ENCODE measurements at places on chromosomes 4 and X.

DNA sequence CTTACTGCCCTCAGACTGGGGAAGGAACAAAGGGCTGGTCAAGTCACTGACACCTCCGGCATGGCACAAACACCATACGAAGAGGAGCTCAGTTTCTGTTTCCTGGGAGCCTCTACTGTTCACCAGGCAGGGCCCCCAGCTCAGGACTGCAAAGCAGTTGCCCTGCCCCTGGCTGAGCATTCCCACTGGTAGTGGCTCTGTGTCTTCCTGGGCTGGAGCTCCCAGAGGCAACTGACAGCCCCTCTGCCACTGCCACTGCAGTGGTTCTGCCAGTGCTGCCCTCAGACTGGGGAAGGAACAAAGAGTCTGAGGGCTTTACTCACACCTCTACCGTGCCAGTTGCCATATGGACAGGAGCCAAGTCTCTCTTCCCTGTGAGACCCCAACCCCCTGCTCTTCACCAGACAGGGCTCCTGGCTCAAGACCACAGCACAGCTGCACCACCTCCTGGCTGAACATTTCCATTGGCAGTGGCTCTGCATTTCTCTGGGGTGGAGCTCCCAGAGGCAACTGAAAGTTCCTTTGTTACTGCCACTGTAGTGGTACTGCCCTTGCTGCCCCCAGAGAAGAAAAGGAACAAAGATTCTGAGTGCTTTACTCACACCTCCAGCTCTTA is 67.9 kb downstream of the SMARCA5 start:
- DNase-seq: no peak

GRCh38 chrX:132748268-132748667 is 210.2 kb downstream of the HS6ST2 start:
- no peak for DNase-seq

DNA sequence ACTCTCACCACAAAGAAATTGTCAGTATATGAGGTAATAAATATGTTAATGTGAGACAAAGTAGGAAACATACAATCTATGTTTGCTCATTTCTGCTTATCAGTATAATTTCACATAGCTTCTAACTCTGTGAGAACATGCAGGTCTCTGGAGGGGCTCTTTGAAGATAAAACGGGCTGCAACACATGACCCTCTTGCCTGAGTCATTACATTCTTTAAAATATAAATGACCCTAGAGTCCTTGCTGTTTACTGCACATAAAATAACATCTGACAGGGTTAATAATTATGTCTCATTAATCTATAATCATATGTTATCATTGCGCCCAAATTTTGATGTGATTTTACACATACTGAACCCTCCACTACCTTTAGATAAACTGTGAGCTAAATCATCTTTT is 681.5 kb downstream of the ARAP2 start:
- DNase-seq: no peak

DNA sequence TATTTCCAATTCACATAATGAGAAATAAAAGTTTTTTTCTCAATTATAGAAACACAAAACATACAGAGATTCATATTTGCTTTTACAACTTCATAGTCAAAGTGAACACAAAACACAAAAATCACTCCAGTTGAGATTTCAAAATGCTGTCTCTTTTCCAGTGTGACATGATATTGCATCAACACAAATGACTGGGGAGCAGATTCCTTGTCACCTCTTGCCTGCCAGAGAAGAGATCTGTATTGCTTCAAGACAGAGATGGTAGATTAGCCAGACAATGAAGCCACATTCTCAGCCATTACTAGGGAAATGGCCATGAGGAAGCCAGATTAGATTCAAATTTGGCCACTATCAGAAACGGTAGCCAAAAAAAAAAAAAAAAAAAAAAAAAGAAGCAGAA is 2313.1 kb upstream of the AGA start:
- DNase-seq: no peak

- peak; percentile 41 for DNase-seq
Observed at GRCh38 chrX:51892921-51893745, at the start of gene MAGED1. TSS of gene MAGED1 (plus strand) at chrX:51893623. CDS start at chrX:51894305, 682 bp downstream.

GRCh38 chrX:68354879-68355628 is 78.2 kb downstream of the OPHN1 start:
- no peak for DNase-seq

DNA sequence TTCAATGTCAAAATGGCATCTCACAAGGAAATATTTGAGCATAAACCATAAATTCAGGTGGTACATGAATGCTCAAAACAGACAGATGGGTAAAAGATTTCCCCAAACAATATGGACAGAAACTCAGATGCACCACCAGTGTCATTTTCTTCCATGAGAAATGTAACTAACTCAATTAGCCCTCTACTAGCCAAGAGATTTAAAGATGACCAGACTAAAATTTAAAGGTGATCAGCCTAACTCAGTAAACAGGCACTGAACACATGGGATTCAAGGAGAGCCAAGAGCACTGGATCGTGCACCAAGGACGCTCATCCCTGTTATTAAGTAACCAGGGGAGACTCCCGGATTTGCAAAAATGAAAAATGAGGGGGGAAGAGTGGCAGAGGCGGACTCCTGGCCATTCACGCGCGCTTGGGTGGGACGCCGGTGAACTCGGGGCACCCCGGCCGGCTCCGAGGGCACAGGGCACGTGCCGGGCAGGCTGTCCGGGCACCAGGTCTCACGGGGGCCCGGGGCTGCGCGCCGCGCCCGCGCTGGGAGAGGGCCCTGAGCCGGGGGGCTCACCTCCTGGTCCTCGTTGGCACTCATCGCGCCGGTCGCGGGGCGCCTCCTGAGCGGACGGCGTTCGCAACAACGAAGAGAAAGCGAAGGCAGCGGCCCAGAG is 490 bp downstream of the RWDD4 start:
- DNase-seq: no peak

DNA sequence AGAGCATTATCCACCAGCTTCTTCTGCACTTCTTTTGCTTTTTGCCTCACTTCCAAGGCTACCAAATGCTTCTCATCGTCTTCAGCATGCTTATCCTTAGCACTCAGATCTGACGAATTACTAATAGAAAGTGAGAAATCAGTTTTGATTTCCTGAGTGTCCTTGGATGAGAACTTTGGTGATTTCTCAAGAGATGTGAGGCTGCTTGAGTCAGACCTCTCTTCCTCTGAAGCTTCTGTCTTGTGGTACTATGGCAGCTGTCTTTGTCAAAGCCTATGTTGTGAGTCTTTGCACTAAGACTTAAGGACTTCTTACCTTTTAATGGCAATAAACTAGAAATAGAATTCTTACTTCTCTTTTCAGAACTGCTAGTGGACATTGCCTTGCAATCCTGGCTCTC is 169.9 kb downstream of the CPE start:
- DNase-seq: no peak

DNA sequence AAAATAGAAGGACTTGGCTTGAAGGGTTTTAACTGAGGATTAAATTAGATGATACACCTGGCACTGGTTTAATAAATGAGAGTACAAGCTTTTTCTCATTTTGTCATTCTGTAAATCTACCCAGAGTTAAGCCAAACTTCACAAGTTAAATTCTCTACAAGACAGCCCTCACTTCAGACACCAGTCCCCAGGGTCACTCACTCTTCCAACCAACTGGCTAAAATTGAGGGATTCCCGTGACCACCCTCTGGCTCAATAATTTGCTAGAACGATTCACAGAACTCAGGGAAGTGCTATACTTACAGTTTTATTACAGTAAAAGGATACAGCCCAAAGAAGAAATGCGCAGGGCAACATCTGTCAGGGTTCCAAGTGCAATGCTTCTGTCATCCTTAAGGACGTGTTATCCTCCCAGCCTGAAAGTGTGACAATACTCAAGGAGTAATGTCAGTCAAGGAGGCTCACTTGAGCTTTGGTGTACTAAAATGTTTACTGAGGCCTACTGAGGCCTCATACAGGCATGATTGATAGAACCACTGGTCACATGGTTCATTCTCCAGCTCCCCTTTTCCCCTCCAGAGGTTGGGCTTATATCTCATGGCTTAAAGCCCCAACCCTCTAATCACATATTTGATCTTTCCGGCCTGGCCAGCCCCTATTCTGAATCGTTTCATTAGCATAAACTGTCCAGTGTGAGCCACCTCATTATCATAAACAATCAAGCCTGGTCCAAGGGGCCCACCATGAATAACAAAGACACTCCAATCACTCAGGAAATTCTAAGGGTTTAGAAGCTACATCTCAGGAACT is 9.6 kb upstream of the TMSB4X start:
- no peak for DNase-seq

DNA sequence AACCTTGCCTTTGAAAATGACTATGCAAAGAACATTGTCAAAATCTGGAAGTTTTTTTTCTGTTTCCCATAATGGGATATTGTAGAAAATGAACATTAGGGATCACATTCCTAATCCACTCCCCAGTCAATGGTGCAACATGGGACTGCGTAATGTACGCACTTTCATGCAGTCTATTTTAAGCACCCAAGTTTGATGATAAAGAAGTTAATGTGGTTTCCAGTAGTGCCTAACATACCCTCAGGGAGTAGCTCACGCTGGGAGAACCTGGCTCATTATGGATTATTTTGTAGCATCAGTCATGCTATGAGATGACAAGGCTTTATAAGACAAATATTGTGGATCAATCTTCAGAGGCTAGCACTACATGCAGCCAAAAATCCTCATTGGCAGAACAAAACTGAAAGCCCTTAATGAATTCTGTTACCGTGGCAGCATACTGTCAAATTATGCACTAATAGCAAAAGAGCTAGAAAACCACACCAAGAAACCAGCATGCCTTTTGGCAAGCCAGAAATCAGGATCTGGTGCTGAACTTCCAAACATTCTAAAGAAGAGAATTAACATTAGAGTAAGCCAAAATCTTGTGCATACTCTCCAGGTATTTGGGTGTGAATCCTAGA is 1392.8 kb upstream of the TENM3 start:
- no peak for DNase-seq

GRCh38 chr4:100014616-100015015 is 64.5 kb upstream of the H2AZ1 start:
- no peak for DNase-seq

GRCh38 chr4:60129740-60130139 is 1070.4 kb upstream of the ADGRL3 start:
- no peak for DNase-seq
